Left lung (tissue), 14 donors: ENCODE measurements at places on chromosomes 4 and X. TPM values are rescaled to one million over a fixed set of nuclear protein-coding genes. Genes with fewer than 3 reads are reported as not detected.
A peak's percentile ranks its signal among the peaks of the same experiment; 100 is the strongest.

DNA sequence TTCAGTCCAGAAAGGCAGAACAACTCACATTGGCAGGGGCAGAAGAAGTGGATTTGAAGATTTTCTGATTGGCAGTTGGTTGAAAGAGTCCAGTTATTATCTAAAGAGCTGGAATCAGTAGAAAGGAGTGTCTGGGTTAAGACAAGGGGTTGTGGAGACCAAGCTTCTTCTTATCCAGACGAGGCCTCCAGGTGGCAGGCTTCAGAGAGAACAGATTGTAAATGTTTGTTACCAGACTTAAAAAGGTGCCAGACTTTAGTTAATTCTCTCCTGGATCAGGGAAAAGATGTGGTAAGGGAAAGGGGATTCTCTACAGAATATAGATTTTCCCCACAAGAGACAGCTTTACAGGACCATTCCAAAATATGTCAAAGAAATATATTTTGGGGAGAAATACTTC lies 36.7 kb upstream of the TLR3 start:
- no peak for DNase-seq

DNA sequence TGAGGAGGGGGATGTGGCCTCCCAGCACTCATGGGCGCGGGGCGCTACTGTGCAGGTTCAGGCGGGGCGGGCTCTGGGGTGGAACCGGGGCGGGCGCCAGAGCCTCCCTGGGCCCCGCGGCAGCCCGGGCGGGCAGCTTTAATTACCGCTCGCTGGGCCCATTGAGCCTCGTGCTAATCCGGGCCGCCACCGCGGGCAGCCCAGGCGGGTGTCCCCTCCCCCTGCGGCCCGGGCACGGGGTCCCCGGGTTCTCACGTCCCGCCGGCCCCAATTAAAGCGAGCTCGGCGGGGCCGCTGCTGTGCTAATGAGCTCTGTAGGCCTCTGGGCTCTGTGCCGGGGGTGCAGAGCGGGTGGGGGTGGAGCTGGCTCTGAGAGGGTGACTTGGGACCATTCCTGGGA lies 22.8 kb upstream of the FGFR3 start:
- no peak for DNase-seq

GRCh38 chrX:70907900-70908299 lies 611 bp downstream of the TEX11 start:
- DNase-seq: no peak

DNA sequence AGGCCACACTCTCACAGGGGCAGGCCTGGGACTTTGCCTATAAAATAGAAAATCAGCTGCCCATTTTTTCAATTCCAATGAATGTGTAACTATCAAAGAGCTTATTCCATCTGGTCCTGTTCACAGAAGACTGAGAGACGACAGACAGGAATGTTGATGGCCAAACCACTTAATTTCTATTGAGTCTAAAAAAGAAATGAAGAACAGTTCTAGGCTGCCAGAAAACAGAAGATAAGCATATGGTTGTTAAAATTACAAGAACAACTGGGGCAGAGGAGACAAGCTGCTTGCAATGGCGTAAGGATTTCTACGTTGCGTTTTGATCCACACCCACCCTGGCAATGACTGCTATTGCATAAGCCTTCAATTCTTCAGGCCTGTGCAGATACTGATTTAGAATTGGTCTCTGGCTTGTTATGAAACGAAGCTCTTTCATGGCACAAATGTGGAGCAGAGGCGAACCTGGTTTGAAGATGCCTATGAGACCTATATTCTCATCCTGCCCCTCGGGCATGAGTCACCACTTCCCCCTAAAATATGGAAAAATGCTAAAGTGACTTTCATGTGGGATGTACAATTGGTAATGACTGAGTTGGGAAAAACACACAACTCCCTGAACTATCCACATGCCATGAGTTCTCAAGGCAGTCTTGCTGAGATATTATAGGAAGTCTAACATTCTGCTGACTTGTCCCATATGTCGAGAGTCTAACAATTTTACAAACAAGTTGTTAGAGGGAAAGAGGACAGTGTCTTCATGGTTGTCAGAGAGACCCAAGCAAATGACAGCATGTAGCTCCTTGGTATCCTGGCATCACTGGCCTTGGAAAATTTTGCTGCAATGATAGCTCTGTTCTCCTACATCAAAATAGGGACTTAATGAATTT lies 37.9 kb upstream of the SORBS2 start:
- peak; percentile 82 for DNase-seq

DNA sequence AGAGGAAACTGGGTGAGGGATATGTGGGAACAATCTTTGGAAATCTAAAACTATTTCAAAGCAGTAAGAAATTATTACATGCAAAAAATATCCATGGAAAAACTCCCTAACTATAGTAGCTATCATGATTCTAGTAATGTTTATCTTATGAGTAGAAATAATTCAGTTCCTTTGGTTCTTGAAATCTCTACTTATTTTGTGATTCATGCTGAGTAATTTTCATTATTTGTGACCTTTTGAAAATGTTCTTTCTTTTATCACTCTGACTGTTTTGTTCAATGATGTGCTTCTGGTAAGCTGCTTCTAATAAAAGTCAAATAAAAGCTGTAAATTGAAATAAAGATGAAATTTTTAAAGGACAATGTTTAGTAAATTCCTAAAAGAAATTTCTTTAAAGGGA lies 40.4 kb upstream of the MAGEB10 start:
- DNase-seq: no peak

DNA sequence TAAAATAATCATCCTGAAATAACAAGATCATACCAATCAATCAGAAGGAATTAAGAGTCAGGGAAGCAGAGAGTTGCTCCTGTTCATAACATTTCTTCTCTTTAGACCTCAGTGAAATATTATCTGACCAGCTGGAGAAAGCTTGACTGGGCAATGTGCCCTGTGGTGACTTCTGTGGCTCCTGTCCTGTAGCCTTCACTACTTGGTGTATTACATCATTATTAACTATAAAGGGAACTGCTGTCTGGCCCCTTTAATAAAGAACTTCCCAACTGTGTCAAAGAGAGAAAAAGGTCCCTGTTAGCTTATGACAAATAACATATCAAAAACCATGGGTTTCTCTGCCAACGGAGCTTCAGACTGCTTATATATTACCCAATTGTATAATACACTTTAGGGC lies 18.0 kb downstream of the OPHN1 start:
- no peak for DNase-seq

TLR6 gene
- polyA plus RNA-seq: 1.2 TPM

DNA sequence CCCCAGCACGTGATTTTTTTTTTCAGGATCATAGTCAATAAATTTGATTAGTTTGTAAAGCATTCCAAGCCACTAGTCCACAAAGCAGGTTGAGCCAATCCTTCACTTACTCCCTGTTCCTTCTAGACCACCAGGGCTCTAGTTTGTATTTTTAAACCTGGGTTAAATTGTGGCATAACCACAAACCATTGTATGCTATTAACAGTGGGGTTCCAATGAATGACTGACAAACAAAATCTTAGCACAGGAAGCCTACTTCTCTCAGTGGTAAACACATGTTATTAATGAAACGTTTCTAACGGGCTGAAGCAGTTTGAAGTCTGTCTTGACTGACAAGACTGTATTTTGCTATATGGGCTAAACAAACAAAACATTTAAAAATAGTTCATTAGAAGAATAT lies 48.6 kb upstream of the GYPA start:
- no peak for DNase-seq

DUSP9 gene
- polyA plus RNA-seq: 0.10 TPM

SSX3 gene
- polyA plus RNA-seq: not detected
